ENCODE measurements at places on chromosomes 13 and 19.
A peak's percentile ranks its signal among the peaks of the same experiment; 100 is the strongest.

DNA sequence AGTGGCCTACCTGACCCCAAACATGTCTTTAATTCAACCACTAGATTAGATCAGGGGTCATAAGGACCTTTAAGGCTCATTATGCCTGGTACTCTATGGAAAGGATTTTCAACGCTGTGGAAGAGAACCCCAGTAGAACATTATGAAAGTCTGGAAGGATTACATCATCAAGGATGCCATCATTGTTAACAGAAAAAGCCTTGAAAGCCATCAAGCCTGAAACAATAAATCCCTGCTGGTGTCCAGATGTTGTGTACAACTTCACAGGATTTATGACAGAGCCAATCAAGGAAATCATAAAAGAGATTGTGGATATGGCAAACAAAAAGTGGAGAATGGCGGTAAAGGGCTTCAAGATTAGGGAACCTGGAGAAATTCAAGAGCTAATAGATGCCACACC, 59.7 kb downstream of the NAA16 start:
- DNase-seq, result no peak

DNA sequence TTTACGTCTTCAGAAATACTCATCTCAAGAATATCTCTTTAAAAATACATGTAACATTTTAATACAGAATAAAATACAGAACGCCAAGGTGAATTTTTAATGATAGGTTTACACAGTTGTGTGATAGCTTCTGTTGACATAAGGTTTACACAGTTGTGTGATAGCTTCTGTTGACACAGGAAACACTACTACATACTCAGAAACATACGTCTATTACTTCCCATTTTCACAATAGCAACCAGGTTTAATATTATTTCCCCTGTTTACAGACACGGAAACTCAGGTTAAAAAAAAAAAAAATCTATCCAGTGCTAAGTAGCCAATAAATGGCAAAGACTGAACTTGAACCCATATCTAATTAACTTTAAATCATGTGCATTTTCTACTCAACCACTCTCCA, 571.2 kb downstream of the LIG4 start:
- no peak for DNase-seq

DNA sequence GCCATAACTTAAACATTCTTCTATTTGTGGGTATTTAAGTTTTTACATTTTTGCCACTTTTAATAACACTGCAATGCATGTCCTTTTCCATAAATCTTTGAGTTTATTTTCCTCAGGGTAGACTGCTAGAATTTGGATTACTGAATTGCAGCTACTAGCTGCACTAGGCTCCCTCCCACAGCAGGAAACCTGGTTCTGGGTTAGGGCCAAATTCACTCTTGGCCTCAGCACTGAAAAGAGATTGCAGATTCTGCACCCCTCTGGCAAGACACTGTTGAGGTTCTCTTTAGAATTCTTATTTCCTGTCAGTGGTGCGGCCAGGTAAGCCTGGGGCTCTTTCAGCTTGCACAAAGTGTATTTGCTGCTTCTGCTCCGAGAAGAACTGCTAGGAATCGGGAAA, 155.7 kb downstream of the ENOX1 start:
- no peak for DNase-seq

DNA sequence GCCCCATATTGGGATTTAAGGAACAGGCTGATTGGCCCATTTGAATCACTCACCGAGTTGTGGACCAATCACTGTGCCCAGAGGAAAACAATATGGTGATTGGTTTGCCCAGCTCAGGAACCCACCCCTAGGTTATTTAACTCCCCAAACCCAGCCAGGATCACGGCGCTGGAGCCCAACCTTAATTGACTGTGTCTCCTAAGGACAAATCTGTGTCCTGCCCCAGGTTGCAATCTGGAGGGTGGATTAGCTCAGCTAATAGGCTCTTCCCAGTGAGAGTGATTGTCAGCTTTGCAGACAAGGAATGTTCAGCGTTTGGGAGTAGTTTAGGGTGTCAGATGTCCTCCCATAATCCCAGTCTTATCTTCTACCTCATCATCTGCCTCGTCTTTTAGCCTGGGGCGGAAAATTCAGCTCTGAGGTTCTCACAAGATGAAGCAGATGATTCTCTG, 3.5 kb upstream of the ZNF358 start:
- no peak for DNase-seq

DNA sequence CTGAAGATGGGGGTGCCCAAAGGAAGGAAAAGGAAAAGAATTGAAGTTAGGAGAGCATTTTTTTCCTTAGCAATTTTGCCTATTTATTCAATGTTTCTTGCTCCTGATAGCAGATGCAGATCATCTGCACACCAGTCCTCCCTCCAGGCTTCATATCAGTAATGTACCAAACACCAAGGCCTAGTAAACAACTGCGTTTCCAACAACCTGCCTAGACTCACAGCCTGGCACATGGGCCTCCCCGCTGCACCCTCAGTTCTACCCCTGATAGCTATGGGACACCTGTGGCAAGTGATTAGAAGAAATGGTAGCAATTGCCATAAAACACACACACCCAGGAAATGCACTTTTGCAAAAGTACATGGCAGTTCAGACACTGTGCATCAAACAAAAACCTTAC, 30.4 kb upstream of the HMGB1 start:
- no peak for DNase-seq

DNA sequence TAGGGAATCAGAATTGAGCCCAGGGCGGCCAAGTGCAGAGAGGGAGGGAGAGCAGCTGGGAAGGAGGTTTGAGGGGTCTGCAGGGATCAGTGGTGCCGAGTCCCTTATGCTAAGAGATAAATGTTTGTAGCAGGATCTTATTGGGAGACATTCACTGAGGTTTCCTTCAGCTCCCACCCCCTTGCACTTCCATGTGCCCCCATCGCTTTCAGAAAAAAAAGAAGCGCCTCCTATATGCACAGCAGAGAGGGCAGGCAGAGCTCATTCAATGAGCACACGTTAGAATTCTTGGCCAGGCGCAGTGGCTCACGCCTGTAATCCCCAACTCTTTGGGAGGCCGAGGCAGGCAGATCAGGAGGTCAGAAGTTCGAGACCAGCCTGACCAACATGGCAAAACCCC, 28.0 kb downstream of the CYP4F2 start:
- DNase-seq, result no peak

- no peak for DNase-seq
Observed at GRCh38 chr13:65093357-65093756, 2136.8 kb downstream of the PCDH9 start.

DNA sequence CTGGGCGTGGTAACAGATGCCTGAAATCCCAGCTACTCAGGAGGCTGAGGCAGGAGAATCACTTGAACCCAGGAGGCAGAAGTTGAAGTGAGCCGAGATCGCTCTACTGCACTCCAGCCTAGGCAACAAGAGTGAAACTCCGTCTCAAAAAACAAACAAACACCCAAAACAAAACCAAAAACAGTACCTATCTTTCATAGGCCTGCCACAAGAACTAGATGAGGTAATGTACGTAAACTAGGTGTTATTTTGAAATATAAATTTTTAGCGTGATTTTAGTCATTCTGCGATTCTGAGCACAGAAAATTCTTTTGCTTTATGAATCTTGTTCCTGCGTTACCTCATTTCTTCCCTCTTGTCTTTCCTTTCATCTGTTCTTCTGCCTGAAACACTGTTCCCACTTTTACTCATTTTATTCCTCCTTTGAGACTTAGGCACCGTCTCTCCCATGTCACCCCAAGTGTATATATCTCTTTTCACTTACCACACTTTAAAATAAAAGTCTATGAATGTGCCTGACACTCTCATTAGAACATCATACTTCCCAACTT, 238.2 kb upstream of the HTR2A start:
- no peak for DNase-seq

DNA sequence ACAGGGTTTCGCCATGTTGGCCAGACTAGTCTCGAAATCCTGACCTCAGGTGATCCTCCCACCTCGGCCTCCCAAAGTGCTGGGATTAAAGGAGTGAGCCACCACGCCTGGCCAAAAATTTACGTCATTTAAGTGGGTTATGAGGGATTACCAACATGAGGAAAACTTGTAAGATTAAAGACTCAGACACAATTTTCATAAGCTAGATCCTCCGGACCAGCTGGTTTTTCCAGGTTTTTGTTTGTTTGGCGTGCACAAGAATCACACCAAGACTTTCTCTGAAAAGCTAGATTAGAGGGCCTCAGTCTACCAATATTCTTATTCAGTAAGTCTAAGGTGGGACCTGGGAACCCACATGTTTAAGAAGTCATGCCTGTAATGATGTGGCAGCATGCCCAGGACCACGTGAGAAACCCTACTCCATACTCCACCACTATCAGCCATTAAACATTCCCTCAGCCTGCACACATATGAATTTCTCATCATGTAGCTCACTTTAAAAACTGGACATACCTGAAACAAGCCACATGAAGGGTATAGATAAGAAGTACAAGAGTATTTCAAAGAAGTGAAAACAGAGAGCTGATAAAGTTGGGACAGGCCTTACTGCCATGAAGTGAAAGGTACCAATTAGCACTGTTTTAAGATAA, 25.7 kb downstream of the DIAPH3 start:
- DNase-seq, result no peak

DNA sequence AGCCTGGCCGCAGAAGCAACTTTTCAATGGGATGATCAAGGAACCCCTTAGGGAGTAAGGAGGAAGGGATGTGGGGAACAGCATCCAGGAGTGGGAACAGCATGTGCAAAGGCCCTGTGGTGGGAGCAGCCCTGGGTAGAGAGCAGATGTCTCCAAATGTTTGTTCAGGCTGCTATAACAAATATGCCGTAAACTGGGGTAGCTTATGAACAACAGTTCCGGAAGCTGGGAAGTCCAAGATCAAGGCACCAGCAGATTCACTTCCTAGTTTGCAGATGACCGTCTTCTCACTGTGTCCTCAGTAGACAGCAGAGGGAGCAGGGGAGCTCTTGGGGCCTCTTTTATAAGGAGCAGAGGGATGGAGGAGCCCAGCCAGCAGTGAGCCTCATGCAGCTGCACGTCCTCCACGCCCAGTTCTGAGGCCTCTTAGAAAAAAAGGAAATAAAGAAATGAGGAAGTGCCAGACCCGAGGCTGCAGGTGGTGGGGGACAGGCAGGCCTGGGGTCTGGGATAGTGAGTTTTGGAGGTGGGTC, 4.2 kb upstream of the LRRC25 start:
- DNase-seq, result peak; percentile 96

DNA sequence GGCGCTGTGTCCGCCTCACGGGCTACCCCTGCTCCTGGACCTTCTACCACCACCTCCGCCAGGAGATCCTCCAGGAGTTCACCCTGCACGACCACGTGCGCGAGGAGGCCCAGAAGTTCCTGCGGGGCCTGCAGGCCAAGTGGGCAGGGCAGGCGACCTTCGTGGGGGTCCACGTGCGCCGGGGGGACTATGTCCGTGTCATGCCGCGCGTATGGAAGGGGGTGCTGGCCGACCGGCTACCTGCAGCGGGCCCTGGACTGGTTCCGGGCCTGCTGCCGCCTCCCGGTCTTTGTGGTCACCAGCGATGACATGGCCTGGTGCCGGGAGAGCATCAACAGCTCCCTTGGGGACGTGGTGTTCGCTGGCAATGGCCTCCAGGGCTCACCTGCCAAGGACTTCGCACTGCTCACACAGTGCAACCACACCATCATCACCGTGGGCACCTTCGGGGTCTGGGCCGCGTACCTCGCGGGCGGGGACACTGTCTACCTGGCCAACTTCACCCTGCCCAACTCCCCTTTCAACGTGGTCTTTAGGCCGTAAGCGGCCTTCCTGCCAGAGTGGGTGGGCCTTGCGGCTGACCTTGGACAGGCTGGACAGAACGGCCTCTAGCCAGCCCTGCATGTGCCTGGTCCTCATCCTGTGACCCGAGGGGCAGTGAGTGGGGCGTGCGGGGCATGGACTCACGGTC, 7.8 kb upstream of the NTN5 start:
- no peak for DNase-seq

DNA sequence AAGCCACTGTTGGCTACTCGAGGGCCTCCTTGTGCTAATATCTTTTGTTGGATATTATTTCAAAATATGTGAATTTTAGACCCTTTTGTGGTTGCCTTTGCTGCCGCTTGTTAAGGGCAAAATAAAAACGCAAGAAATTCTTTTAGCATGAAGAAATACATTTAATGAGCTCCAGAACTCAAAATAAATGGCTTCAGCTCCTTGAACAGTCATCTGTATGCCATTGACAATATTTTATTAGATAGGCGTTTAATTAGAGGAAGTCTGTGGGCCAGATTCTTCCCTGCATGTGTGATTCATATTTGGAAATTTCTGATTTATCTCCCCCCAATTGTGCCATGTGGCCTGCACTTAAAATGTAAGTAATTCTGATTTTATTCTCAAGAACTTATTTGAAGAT, 177.2 kb downstream of the STK24 start:
- DNase-seq, result no peak

DNA sequence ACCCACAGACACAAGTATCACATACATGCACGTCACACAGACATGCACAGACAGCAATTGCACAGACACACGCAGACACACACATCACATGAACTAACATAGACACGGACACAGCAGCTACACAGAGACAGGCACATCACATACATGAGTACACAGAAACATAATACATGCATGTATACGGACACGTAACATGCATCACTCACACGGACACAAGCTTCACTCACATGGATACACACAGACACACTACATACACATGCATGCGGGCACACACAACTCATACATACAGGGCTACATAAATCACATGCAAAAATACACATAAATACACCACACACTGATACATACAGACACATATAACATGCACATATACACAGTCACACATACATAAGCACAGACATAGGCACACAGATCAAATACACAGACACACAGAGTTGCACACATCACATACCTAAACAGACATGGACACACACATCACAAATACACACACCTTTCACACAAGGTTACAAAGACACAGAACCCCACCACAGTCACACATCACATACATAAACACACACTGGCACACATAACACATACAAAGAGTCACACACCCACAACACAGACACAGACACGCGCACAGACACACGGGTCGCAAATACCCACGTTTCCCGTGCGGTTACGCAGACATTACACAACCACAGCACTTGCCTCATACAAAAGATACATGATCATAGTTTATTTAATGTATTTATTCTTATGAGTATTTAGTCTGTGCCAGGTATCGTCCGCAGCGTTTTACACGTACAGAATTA, 1.1 kb upstream of the LMTK3 start:
- no peak for DNase-seq

- peak; percentile 8 for DNase-seq
Observed at GRCh38 chr19:16001481-16002312, 52.9 kb downstream of the OR10H4 start.

Measured in OCI-LY7 (cell line).